Retina (tissue), 1 donor: ENCODE measurements at places on chromosomes 12 and 14.
A peak's percentile ranks its signal among the peaks of the same experiment; 100 is the strongest.

- DNase-seq: peak; percentile 46
Measured at GRCh38 chr14:68736471-68736871, 56.4 kb downstream of the ZFP36L1 start.

DNA sequence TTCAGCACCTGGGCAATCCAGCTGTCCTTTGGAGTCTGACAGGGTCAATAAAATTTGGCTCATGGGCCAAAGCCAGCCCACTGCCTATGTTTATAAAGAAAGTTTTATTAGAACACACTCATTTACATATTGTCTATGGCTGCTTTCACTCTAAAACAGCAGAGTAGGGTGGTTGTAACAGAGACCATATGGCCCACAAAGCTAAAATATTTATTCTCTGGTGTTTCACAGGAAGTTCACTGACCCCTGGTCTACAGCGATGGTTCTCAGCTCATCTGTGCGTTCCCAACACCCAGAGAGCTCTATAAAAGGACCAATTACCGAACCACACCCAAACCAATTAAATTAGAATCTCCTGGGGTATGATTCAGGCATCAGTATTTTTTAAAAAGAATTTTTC lies 37.7 kb upstream of the RTRAF start:
- no peak for DNase-seq

GRCh38 chr12:111584959-111585358 lies 14.2 kb downstream of the ATXN2 start:
- no peak for DNase-seq

DNA sequence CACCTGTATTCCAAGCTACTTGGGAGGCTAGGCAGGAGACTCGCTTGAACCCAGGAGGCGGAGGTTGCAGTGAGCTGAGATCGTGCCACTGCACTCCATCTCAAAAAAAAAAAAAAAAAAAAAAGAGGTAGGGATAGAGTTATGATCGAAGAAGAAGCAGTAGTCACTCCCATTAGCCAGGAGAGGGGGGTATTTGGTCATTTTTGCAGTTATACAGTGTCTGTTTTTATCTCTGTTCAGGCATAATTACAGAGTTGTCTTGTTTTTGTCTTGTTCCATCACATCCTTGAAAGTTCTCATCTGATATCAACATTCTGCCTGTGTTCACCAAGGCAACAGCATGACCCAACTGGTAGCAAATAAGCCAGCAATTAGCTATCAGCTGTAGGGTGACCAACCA lies 98.5 kb upstream of the TMPO start:
- no peak for DNase-seq

DNA sequence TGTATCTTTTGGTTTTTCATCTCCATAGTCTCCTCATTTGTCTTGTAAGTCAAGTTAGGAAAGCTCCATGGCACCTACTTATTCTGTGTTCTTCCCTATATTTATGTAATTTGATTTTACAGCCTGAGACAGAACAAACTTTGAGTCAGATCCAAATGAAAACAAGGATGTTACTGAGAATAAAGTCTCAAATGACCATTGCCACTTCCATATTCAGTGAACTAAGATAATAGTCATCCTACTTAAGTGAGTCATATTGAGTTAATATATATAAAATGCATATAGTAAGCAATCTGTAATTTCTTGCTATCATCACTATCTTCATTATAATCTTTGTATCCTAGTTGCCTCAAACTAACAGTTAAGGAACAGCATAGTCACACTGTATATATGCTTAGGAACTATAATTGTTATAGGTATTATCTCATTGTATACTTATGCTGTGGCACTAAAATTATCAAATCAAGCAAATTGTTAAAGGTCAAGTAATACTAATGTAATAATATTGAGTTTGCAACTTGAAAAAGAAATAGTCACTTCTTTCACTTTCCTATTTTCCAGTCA lies 30.8 kb downstream of the TMTC3 start:
- DNase-seq: no peak

- DNase-seq: no peak
Measured at GRCh38 chr12:111687255-111687654, 1.4 kb downstream of the ACAD10 start.

DNA sequence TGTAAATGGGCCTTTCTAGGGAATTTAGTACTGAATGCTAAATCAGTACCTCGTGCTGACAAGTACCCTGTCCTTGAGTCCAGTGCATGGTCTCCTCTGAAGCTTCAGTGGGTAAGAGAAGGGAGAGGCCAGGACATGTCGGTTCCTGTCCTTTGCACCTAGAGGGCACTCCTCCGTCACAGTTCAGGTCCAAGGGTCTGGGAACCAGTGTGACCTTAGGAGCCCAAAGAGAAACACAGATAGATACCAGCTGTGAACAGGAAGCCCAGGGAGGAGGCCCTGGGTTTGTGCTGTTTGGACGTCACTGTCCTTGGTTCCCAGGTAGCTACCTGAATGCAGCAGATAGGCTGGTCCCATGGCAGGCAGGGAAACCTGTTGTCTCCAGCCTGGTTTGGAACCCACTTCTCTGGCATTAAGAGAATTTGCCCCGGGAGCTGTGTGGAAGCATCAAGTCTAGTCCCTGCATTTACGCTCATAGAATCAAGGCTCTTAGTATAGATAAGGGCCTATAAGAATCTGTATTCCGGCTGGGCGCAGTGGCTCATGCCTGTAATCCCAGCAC lies 3.9 kb upstream of the FGF23 start:
- DNase-seq: no peak

- DNase-seq: no peak
Measured at GRCh38 chr14:61719344-61720293, 24.3 kb downstream of the HIF1A start.

GRCh38 chr12:95463050-95463449 lies 10.9 kb upstream of the METAP2 start:
- no peak for DNase-seq

DNA sequence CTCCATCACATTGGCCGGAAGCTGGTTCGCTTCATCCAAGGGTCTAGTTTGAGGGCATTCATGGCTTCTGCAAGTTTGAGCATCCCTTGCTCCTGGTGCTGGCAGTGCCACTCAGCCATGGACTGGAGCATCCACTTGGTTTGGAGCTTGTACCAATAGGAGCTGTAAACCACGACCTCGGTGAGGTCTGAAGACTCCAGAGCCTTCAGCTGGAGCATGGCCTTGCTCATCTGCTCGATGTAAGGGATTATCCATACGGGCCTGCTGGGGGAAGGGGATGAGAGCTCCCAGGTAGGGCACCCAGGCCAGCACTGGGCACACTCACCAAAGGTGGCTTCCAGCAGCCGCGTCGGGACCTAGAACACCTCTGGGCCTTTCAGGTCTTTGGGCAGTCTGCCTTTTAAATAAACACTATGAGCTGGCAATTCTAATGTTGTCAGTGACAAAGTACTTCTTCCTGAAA lies 13.5 kb downstream of the FOS start:
- DNase-seq: no peak

GRCh38 chr12:46825591-46826414 lies at the start of gene SLC38A4:
Gene SLC38A4, minus strand, starts transcription at chr12:46825997. Its CDS starts 32,926 bp downstream, at chr12:46793071.
- peak; percentile 79 for DNase-seq

DNA sequence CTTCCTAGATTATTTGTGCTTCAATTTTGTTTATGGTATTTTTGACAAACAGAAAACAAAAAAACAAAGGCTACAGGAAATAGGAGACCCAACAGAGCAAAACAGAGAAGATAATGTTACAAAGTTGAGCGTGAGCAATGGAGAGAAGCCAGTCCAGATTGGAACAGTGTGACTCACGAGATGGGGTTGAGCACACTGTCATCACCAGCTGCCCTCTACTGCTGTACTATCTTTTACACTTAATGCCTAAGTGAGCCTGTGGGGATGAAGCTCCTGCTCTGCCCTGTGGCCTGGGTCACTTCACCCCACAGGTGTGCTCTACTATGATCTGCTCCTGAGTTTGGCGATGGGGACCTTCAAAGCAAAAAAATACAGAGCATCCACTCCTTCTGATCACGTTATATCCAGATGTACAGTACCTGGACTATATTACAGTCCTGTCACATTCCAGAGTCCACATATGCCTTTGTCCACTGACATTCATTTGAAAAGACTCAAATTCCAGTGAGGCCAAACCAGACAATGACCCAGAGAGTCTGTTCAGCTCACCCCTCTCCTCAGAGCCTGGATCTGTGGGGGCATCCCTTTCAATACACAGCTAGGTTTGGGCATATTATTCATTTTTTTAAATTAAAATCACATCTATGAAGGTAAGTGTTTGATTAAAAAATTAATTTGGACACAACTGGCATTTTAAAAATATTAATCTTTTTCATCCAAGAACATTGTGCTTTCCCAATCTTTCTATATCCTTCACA lies 4.4 kb downstream of the IPO8 start:
- DNase-seq: no peak

GRCh38 chr12:133106253-133106652 lies 23.8 kb downstream of the ZNF891 start:
- peak; percentile 26 for DNase-seq

DNA sequence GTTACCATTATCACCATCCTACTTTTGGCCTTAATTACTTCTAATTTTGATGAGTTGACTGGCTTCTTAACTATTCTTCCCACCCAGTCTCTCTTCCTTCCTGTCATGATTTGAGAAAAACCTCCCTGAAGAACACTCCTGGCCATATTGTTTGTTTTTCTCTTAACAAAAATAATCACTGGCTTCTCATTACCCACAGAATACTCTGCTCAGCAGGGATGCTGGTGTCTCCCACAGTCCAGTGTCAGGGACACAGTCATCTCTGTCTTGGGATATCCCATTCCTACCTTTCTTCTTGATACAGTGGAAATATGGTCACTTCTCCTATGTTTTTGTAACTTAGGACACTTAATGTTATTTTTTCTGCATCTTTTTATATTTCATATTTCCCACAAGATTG lies 103.7 kb downstream of the SRGAP1 start:
- no peak for DNase-seq

GRCh38 chr12:23847857-23848256 lies 101.6 kb downstream of the SOX5 start:
- no peak for DNase-seq

GRCh38 chr12:51890133-51890464 lies 2.2 kb downstream of the ANKRD33 start:
- no peak for DNase-seq

- DNase-seq: no peak
Measured at GRCh38 chr12:45974883-45975282, 15.5 kb downstream of the SCAF11 start.

- DNase-seq: no peak
Measured at GRCh38 chr14:66228267-66228970, 257.8 kb upstream of the CCDC196 start.

DNA sequence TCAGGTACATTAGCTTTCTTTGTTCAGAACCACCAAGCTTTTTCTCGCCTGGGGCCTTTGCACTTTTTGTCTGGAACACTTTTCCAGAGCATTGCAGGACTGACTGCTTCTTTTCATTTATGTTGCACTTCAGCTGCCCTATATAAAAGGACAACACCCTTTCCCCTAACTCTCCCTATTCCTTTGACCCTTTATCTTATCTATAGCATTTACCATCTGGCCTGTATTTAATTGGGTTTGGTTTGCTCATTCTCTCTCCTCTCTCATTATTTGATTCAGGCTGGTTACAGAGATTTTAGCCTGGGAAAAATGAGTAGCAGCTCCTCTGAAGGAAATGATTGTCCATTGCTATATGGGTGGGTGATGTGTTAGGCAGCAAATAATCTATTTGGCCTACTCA lies 165.4 kb downstream of the KICS2 start:
- no peak for DNase-seq

DNA sequence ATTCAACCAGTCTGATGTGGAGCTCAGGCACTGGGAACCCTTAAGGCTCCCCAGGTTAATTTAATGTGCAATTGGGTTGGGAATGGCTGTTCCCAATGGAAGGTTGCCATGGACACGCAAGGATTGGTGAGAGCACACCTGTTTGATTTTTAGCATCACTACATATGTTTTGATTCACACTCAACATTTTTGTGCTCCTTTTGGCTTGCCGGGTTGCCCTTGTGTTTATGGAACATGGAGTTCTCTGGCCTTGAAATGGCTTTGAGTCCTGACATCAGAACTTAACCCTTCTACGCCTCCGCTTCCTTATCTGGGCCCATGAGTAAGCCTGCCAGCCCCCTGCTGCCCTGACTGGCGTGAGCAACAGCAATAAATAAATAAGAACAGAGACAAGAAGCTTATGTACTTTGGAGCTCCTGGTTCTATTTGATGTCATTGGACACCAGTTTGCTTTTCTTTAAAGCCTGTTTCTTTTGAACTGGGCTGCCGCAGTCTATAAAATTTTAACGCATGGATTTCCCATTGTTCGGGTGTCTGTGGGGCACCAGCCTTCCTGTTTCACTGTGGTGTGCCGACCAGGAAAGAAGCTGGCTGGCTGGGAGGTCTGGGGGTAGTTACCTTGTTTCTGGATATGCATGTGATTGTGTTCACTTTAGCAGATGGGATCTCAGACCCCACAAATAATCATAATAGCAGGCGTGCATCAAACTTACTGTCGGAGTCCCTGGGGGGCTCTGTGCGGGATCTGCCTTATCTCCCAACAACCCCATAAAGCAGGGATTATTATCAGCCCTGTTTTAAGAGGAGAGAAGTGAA lies 27.8 kb downstream of the TBX3 start:
- no peak for DNase-seq

DNA sequence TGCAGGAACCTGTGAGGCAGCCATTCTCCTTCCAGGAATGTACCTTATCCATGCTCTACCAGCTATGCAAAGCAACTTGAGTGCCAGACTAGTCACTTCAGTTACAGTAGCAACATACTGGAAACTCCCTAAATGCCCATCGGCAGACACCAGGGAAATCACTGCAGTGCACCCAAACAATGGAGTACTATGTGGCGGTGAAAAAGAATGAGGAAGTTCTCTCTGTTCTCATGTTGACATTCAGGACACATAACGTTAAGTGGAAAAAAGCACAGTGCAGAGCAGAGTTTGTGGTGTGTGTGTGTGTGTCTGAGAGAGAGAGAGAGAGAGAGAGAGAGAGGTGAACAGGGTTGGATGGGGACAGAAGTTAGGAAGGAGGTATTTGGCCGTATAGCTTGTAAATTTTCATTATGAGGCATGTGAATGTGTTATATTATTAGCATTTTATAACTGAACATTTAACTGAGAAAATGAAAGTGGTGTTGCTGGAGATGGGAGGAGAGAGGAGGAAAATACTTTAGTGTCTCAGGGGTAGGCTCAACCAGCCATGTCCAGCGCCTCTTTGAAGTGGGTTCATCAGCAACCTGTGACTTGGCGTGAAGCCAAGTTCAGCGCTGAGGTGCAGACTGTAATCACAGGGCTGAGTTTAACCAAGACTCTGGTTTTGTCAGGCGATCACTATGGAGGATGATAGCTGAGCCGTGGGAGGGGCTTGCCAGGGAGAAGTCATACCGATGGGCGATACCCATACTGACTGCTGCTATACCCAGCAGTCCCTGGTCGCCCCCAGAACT lies 17.3 kb downstream of the TNFAIP2 start:
- no peak for DNase-seq

- DNase-seq: peak; percentile 39
Measured at GRCh38 chr14:105532735-105533141, 6.4 kb downstream of the TMEM121 start.

DNA sequence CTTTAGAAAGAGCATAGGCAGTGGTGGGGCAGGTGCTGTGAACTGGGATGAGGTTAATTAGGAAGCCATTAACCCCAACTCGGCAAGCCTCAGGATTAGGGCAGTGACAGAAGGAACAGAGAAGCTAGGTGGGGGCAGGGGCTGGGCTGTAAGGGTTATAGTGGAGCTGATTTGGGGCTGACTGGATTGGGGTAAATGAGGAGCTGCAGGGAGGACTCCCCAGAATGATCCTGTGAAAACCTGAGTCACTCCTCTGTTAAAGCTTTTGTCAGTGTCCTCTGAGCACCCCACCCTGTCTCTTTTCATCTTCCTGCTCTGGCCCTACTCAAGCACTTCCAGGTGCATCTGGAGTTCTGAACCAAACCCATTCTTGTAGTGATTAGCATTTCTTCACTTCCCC lies 4.4 kb downstream of the KLC1 start:
- DNase-seq: no peak
